Large intestine (tissue), 12 donors: ENCODE measurements at places on chromosomes 5 and 9. TPM values are rescaled to one million over a fixed set of nuclear protein-coding genes. Genes with fewer than 3 reads are reported as not detected.

Gene OSMR
- 5.9 TPM for polyA plus RNA-seq

Gene BNC2
- polyA plus RNA-seq = 8.9 TPM

Gene CD14
- polyA plus RNA-seq = 13.2 TPM

Gene CDC20B
- 0.15 TPM for polyA plus RNA-seq

Gene IL4
- not detected for polyA plus RNA-seq

Gene OBP2B
- not detected for polyA plus RNA-seq

GRCh38 chr5:19172926-19173470 is 815.0 kb downstream of the CDH18 start:
- DNase-seq = no peak

- DNase-seq = peak; percentile 42
Observed at GRCh38 chr9:132268725-132269352, 85.9 kb downstream of the SETX start.

- no peak for DNase-seq
Observed at GRCh38 chr5:154461531-154461930, 15.7 kb downstream of the SAP30L start.

- DNase-seq = no peak
Observed at GRCh38 chr5:55982957-55983381, 11.8 kb downstream of the IL6ST start.

DNA sequence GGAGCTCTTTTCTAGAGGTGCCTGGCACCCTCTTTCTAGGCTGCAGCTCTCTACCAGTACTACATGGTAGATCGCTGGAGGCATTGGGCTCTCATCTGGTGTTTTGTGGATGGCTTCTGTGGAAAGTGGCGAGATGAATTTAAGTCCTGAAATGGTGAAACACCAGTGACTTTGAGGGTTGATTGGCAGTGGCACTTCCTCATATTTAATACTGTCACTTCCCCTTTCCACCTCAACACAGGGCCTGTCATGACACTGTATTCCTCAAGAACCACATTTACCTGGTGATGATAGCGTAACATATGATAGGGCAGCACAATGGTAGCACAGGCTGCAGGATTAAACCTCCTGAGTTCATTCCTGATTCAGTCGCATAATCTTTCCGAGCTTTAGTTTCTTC is 132.1 kb downstream of the KDM4C start:
- no peak for DNase-seq

DNA sequence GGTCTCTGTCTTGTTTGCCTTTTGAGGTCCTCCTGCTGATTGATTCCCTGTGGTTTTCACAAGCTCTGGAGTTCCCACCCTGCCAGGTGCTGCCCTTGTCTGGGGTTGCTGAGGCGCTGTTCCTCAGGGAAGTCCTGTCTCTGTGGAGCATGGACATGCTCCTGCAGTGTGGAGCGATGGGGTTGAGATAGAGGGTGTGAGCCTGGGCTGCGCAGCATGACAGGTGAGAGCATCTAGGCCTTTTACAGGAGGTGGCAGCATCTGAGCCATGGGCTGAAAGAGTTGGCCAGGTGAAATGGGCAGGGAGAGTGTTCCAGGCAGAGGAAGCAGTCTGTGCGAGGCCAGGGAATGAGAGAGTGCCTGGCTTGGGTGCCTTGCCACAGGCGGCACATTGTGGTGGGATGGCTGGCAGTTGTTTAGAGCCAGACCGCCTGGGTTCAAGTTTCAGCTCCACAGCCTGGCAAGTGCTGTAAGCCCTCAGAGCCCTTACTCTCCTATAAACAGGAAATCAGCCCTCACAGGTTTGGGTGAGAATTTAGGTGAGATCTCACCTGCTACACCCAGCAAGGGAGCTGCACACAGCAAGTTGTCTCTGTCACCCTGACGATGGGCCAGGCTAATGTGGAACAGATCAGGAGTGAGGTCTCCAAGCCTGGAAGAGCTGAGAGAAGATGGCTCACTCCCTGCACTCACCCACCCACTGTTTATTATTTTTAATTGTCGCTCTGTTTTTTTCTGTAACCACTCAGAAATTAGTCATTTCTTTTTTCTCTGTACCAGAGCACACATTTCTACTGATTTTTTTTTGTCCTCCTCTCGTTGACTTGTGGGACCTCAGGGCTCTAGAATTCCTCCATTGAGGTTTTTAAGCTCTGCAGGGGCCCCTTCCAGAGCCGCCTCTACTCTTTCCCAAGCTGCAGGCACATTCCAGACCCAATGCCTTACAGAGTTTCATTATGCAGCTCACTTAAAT is 19.6 kb downstream of the TCOF1 start:
- no peak for DNase-seq

GRCh38 chr5:81971111-81971711 is 612 bp upstream of the ATG10 start:
- peak; percentile 78 for DNase-seq

DNA sequence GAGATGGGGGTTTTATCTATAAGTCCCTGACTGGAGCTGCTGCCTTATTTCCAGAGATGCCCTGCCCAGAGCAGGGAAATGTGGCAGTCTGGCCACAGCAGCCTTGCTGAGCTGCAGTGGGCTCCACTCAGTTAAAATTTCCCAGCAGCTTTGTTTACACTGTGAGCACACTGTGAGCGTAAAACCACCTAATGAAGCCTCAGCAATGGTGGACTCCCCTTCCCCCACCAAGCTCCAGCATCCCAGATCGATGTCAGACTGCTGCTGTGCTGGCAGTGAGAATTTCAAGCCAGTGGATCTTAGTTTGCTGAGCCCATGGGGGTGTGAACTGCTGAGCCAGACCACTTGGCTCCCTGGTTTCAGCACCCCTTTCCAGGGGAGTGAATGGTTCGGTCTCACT is 208.7 kb upstream of the RAI14 start:
- no peak for DNase-seq

DNA sequence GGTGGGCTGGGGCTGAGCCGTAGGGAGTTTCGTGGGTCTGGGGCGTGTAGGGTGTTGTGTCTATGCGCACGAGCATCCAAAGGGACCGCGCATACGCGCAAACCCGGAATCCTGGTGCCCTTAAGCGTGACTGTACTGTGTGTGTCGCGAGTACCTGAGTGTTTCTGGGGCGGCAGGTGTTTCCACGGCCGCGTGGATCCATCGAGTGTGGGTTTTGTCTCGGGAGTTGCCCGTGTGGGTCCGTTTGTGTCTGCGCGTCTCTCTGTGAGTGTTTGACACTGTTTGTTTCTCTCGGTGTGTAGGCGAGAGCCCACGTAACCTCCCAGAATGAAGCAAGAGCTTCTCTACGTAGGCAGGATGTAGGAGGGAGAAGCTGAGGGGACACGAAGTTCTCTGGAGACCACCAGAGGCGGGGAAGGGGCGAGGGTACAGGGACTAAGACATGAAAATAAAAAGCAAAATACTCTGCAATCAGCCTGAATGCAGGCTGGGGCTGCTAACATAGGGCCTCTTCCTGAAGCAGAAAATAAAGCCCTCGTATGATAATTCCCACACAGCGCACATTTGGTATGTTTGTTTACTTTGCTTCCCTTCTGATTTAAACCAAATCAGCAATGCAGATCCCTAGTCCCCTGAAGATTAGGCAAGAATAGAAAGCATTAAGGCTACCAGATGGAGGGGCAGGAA is 588 bp upstream of the BRINP1 start:
- no peak for DNase-seq

DNA sequence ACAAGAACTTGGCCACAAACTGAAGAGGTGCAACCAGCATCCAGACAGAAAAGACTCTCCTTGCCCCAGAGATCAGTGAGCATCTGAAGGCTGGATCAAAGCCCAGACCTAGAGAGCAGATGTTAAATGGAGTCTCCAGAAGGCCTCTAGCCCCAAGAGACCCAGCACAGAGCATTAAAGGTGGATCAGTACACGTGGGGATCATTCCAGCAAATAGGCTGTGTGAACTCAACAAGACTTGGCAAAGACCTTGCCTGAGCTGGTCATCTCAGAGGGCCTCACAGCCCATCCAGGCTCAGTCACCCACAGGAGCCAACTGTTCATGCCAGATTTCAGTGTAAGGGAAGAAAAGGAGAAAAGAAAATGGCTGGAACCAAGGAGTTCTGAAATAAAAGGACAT is 214.0 kb downstream of the ENC1 start:
- no peak for DNase-seq

DNA sequence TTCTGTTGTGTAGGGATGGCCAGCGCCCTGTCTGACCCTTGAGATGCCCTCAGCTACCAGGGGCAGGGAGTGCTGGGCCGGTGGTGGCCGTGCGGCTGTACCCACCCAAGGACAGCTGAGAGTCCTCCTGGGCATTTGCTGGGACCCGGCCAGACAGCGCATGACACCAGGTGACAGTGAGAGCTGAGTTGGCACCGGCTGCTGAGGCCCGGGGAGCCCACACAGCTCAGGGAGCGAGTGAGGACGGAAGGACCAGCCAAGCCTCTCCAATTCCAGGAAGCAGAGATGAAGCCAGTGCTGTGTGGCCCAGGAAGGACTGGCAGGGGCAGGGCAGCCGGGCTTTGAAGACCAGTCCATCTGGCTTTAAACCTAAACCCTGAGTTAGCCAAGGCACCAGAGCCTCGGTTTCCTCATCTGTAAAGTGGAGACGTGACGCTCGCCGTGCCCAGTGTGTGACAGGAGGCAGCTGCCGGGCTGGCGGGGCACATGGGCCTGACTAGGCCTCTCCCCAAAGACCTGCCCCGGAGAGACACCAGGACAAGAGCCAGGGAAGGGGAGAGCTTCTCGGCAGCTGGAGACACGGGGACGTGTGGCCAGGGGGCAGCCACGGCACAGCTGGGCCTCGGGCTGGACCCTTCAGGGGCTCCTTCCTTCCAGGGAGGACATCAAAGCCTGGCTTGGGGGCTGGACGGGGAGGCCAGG is 3.0 kb upstream of the AGPAT2 start:
- no peak for DNase-seq
